ENCODE measurements at places on chromosomes 13 and 19. TPM values are rescaled to one million over a fixed set of nuclear protein-coding genes. Genes with fewer than 3 reads are reported as not detected.

PABPC3 gene
- 0.49 TPM for total RNA-seq

ZNF560 gene
- not detected for total RNA-seq

PROZ gene
- total RNA-seq = not detected

ENOX1 gene
- total RNA-seq = 2.2 TPM

APOE gene
- 233 TPM for total RNA-seq

CGB5 gene
- total RNA-seq = not detected

FBXO17 gene
- total RNA-seq = 24.1 TPM

ARL11 gene
- 0.10 TPM for total RNA-seq

SHANK1 gene
- 0.36 TPM for total RNA-seq

ANKLE1 gene
- total RNA-seq = 6.4 TPM

MBD3 gene
- total RNA-seq = 131 TPM

WASF3 gene
- total RNA-seq = 177 TPM

CRLF1 gene
- total RNA-seq = 4.4 TPM

KANK3 gene
- 0.36 TPM for total RNA-seq

RFC3 gene
- total RNA-seq = 21.1 TPM

KIRREL2 gene
- 97.5 TPM for total RNA-seq

HOMER3 gene
- total RNA-seq = 69.4 TPM

CTU1 gene
- total RNA-seq = 7.8 TPM

CGB8 gene
- not detected for total RNA-seq

SLAIN1 gene
- 46.3 TPM for total RNA-seq

CYP4F2 gene
- not detected for total RNA-seq

EHD2 gene
- total RNA-seq = 0.64 TPM

All from progenitor cell of endocrine pancreas (in vitro differentiated cells).